G401 (cell line): ENCODE measurements at places on chromosomes 3 and 15. TPM values are rescaled to one million over a fixed set of nuclear protein-coding genes. Genes with fewer than 3 reads are reported as not detected.

GRCh38 chr15:93045191-93045785, 43.7 kb downstream of the RGMA start:
- no peak for DNase-seq

GRCh38 chr3:64578062-64578770, 109.6 kb downstream of the ADAMTS9 start:
- DNase-seq, result no peak

GRCh38 chr3:155618543-155618942, 126.3 kb downstream of the PLCH1 start:
- no peak for DNase-seq

- DNase-seq, result no peak
Measured at GRCh38 chr3:119301662-119302061, 7.5 kb downstream of the ARHGAP31 start.

DNA sequence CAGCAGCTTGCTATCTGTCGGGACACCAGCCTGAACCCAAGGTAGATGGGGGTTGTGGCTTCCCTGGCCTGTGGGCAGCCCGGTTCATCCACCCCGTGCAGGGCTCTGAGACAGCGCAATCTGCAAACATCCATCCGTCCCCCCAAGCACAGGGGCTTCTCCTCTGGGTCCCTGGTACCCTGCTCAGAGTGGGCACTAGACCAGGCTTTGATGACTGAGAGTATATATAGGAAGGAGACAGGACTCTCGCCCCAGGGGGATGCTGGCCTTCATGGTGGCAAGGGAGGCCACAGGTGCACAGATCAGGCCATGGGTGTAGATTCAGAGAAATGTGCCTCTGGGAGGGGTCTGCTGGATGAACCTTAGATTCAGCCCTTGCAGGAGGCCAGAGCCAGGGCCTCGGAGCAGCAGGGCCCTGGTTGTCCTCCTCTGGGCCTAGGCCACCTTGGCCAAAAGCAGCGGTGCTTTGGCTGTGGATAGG, 40.3 kb downstream of the CFAP100 start:
- DNase-seq, result no peak

DNA sequence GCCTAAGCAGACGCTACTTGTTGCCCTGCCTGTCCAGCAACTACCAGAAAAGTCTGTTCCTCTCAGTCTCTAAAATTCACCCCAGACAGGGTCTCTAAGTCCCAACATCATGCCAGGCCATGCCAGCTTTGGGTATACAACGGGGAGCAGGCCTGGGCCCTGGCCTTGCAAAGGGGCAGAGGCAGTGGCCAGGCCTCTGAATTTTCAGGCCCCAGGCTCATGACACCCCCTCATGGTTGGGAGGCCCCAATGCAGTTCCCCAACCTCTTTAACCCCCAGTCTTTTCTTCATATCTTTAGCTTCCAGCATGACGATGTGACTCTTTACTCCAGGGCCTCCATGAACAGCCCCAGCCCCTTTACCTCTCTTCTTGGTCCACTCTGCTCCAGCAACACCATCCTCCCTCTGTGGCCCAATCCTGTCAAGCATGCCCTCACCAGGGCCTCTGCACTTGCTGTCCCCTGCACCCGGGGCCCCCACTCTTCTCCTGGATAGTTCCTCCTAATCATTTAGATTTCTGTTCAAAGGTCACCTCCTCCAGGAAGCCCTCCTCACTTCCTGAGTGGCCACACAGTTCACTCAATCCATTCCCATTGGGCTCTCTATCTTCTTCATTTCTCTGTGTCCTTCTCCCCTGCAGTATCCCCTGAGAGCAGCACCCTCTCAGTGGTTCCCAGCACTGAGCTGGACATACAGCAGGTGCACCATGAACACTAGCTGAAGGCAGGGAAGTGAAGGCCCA, 4.8 kb downstream of the IQSEC1 start:
- no peak for DNase-seq

GRCh38 chr3:194384569-194385001, 14.5 kb downstream of the GP5 start:
- no peak for DNase-seq

GRCh38 chr3:190303884-190304283, 18.4 kb downstream of the CLDN1 start:
- no peak for DNase-seq

Gene OR5K2
- not detected in 2 replicates for total RNA-seq

Gene ITIH1
- not detected in 2 replicates for total RNA-seq
